Activated T-cell treated with anti-CD3 and anti-CD28 coated beads, Interleukin-2, amount 50 U/mL, for 72 hours (primary cell): ENCODE measurements at places on chromosomes 5 and 9. TPM values are rescaled to one million over a fixed set of nuclear protein-coding genes. Genes with fewer than 3 reads are reported as not detected.

Gene TAF1L
- total RNA-seq = not detected

Gene SGCD
- not detected for total RNA-seq

Gene EDIL3
- not detected for total RNA-seq

Gene PRRC2B
- 179 TPM for total RNA-seq

GRCh38 chr5:100043475-100043874 lies 491.7 kb upstream of the FAM174A start:
- no peak for DNase-seq
- no peaks in the 10 kb centered on the region for H3K27me3 ChIP-seq
- H3K4me1 ChIP-seq = no peaks in the 10 kb centered on the region
- H3K36me3 ChIP-seq = peaks cover 1% of the 10 kb centered on the region

- no peak overlapping the region for H3K4me3 ChIP-seq
- H3K4me1 ChIP-seq = peaks cover 36% of the 10 kb centered on the region
Measured at GRCh38 chr5:61274511-61274911, 57.5 kb upstream of the ZSWIM6 start.

DNA sequence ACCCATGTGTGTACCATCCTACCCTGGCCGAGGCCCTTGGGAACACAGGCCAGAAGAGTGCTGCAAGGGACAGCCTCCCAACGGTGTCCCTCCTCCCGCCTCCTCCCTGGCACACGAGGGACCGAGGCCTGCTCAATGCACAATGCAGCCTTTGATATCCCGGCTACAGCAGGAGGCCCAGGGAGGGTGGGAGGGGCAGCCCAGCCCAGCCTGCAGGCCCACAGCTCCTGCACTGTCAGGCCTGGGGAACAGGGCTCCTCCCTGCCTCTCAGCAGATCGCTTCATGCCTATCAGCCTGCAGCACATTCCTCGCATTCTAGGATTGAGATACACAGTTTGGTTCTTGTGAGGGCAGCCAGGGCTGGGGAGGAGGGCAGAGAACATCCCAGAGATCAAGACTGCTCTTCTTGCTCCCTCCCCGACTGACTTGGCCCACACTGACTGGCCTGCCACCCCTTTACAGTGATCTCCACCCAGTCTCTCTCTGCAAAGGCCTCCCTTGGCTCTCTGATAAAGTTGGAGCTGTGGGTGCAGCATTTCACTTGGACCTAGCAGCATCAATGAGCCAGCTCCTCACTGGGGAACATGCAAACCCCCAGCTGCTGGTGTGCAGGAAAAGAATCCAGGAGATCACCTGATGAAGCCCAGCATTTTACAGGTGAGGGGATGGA lies at the start of gene SH3TC2:
SH3TC2 (minus strand) TSS at position 46 of the 671 bp plus-strand sequence; CDS start at position 6, 40 bp downstream.
- no peaks in the 10 kb centered on the region for H3K4me1 ChIP-seq
- H3K36me3 ChIP-seq = no peaks in the 10 kb centered on the region
- DNase-seq = no peak
- H3K27ac ChIP-seq = no peak within 1 kb of the TSS
- no peak within 1 kb of the TSS for H3K4me3 ChIP-seq

GRCh38 chr5:180866985-180867384 lies 5.9 kb upstream of the ZFP62 start:
- H3K36me3 ChIP-seq = no peaks in the 10 kb centered on the region
- peaks cover 5% of the 10 kb centered on the region for H3K4me1 ChIP-seq
- peaks cover 16% of the 10 kb centered on the region for H3K27me3 ChIP-seq
- no peak for DNase-seq
- H3K4me3 ChIP-seq = no peak overlapping the region

DNA sequence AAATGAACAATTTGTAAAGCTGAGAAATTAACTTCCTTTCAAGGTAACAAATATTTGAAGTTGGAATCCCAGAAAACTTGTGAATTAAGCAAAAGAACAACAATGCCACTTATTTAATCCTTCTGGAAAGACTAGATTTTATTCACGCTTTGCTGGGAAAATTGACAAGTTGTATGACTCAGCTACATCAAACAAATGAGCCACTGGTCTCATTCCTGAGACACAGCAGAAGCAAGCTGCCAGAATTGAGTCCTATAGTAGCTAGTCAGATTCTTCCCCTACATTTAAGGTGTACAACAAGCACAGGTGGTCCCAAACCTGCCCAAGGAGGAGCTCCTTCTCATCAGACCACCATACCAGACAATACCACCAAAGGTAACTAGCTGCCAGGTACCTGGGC lies 280.7 kb downstream of the SPOCK1 start:
- no peaks in the 10 kb centered on the region for H3K4me1 ChIP-seq
